ENCODE measurements at places on chromosomes 13 and 19.

- peaks cover 7% of the 10 kb centered on the region for H3K4me1 ChIP-seq
- H3K27me3 ChIP-seq, result no peaks in the 10 kb centered on the region
- no peak overlapping the region for H3K4me3 ChIP-seq
- DNase-seq, result peak; percentile 56
- no peaks in the 10 kb centered on the region for H3K36me3 ChIP-seq
- no peak overlapping the region for H3K27ac ChIP-seq
Observed at GRCh38 chr19:55305491-55305890, 19.6 kb downstream of the TMEM150B start.

DNA sequence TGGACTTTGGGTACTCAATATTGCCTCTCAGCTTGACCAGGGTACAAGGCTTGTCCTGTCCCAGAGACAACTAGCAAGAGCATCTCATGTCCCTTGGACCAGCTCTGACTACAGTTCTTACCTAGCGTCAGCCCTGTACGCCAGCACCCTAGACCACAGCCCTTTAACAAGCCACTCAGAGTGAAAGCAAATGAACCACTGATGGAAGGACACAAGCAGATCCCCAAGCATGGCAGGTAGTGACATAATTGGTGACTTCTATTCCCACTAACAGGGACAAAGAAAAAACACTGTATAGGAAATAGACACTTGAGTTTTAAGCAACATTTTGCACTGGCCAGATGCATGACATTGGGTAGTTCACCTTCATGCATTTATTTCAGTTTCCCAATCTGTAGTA, 8.8 kb upstream of the LRCH1 start:
- H3K27ac ChIP-seq, result no peak overlapping the region
- H3K4me1 ChIP-seq, result 0 out of 2 replicates have a peak, but pooled peaks cover 4% of the 10 kb centered on the region
- H3K4me3 ChIP-seq, result no peak overlapping the region
- no peaks in the 10 kb centered on the region for H3K36me3 ChIP-seq
- no peaks in the 10 kb centered on the region for H3K27me3 ChIP-seq
- DNase-seq, result no peak

DNA sequence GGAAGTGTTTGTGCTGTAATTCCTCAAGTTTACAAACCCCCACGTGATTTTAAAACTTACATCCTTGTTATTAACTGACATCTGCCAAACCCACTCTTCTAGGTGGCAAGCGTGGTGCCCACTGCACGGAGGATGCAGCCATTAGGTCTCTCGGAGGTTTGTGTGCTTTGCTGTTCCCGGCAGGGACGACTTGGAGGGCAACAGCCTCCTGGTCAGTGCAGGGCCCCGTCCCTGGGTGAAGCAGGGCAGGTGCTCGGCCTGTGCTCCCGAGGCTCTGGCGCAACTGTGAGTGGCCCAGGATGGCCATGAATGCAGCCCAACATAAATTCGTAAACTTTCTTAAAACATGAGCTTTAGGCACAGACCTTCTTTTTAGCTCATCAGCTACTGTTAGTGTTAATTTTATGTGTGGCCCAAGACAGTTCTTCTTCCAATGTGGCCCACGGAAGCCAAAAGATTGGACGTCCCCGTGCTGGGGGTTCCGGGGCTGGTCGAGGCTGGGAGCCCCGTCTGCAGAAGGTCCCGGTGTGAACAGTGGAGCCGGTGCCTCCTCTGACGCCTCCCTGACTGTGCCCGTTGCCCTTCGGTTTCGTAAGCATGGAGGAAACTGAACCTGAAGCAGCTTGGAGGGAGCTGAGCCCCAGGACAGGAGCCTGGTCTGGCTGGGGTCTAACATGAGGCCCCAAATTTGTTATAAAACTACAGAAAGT, 11.9 kb downstream of the GAS6 start:
- H3K4me3 ChIP-seq, result no peak overlapping the region
- no peaks in the 10 kb centered on the region for H3K27me3 ChIP-seq
- no peak overlapping the region for H3K27ac ChIP-seq
- peaks cover 32% of the 10 kb centered on the region for H3K4me1 ChIP-seq

- DNase-seq, result no peak
- no peaks in the 10 kb centered on the region for H3K36me3 ChIP-seq
- no peak within 1 kb of the TSS for H3K4me3 ChIP-seq
- peaks cover 8% of the 10 kb centered on the region for H3K27me3 ChIP-seq
- no peaks in the 10 kb centered on the region for H3K4me1 ChIP-seq
Observed at GRCh38 chr19:30371960-30372824, at the start of gene ZNF536. Gene ZNF536, plus strand, starts transcription at chr19:30372384. Its CDS starts 71,179 bp downstream, at chr19:30443563.

GRCh38 chr19:55546822-55547614, 1.7 kb upstream of the SBK3 start:
- no peaks in the 10 kb centered on the region for H3K27me3 ChIP-seq
- H3K4me3 ChIP-seq, result peak overlapping the region; percentile 38
- peak overlapping the region; percentile 80 for H3K27ac ChIP-seq
- H3K4me1 ChIP-seq, result peaks cover 43% of the 10 kb centered on the region
- DNase-seq, result peak; percentile 92

GRCh38 chr19:14337510-14337909, 43.7 kb upstream of the ADGRE5 start:
- no peak overlapping the region for H3K27ac ChIP-seq
- DNase-seq, result peak; percentile 72
- H3K4me3 ChIP-seq, result no peak overlapping the region
- peaks cover 3% of the 10 kb centered on the region for H3K4me1 ChIP-seq

DNA sequence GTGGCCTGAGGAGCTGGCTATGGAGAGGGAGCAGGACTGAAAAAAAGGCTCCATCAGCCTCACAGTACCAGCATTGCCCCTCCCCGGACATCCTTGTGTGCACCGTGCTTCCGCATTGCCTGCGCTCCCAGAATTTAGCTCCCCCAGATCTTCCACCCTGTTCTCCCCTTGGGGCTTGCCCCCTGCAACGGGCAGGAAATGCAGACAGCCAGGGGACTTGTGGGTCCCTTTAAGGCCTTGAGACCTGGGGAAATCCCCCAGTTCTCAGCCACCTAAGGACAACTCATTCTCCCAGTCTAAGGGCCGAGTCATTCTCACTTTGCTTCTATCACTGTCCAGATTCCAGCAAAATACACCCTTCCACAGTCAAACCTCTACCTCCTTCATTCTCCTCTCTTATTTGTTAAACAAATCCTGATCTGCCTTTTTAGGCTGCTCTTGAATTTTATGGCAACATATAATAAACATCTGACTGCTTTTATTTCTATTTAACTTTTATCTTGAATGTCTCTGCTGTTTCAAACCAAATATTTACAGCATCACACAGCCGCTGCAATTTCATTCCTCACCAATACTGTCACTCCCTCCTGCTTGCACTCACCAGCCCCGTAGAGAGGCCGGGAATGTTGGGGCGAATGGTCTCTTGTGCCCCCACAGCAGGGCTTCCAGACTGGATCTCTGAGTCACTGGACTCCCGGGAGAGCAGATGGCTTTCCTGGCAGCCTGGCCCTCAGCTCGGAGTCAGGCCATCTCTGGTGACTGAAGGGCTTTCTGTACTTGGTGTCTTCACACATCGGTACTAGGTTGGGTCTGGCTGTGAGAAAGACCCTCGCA, 221.9 kb downstream of the TSHZ3 start:
- H3K36me3 ChIP-seq, result no peaks in the 10 kb centered on the region
- peak; percentile 6 for DNase-seq
- peak overlapping the region; percentile 49 for H3K27ac ChIP-seq
- no peaks in the 10 kb centered on the region for H3K4me1 ChIP-seq
- H3K4me3 ChIP-seq, result no peak overlapping the region

GRCh38 chr13:76473552-76474134, 412.6 kb downstream of the KCTD12 start:
- H3K4me3 ChIP-seq, result no peak overlapping the region
- no peaks in the 10 kb centered on the region for H3K36me3 ChIP-seq
- no peak overlapping the region for H3K27ac ChIP-seq
- DNase-seq, result peak; percentile 79

DNA sequence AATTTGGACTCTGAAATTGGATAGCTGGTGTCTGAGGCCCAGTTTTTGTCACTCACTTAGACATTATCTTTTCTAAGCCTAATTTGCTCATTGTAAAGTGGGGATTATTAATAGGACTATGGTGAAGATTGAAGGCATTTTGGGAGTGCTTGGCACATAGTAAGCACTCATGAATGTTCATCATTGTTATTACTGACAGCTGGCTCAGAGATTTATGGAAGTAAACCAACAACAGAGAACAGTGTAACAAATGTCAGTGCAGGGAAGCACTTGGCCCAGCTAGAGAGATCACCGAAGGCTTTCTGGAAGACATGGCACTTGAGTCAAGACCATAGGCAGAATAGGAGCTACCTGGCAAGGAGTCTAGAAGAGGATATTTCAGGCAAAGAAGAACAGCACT, 92.3 kb downstream of the RFC3 start:
- H3K27ac ChIP-seq, result no peak overlapping the region
- H3K36me3 ChIP-seq, result no peaks in the 10 kb centered on the region
- H3K27me3 ChIP-seq, result no peaks in the 10 kb centered on the region
- DNase-seq, result no peak

GRCh38 chr19:6734096-6734696, 3.2 kb downstream of the GPR108 start:
- DNase-seq, result no peak
- H3K36me3 ChIP-seq, result no peaks in the 10 kb centered on the region
- no peaks in the 10 kb centered on the region for H3K27me3 ChIP-seq
- H3K4me3 ChIP-seq, result no peak overlapping the region

- no peaks in the 10 kb centered on the region for H3K36me3 ChIP-seq
- H3K4me3 ChIP-seq, result peak overlapping the region; percentile 77
- peak; percentile 66 for DNase-seq
- H3K27ac ChIP-seq, result peak overlapping the region; percentile 60
Observed at GRCh38 chr13:20127562-20128458, 33.0 kb downstream of the GJA3 start.

GRCh38 chr19:38655148-38655824, 7.8 kb downstream of the ACTN4 start:
- peaks cover 44% of the 10 kb centered on the region for H3K36me3 ChIP-seq
- no peak for DNase-seq
- peak overlapping the region; percentile 99 for H3K27ac ChIP-seq
- no peak overlapping the region for H3K4me3 ChIP-seq
- no peaks in the 10 kb centered on the region for H3K27me3 ChIP-seq

DNA sequence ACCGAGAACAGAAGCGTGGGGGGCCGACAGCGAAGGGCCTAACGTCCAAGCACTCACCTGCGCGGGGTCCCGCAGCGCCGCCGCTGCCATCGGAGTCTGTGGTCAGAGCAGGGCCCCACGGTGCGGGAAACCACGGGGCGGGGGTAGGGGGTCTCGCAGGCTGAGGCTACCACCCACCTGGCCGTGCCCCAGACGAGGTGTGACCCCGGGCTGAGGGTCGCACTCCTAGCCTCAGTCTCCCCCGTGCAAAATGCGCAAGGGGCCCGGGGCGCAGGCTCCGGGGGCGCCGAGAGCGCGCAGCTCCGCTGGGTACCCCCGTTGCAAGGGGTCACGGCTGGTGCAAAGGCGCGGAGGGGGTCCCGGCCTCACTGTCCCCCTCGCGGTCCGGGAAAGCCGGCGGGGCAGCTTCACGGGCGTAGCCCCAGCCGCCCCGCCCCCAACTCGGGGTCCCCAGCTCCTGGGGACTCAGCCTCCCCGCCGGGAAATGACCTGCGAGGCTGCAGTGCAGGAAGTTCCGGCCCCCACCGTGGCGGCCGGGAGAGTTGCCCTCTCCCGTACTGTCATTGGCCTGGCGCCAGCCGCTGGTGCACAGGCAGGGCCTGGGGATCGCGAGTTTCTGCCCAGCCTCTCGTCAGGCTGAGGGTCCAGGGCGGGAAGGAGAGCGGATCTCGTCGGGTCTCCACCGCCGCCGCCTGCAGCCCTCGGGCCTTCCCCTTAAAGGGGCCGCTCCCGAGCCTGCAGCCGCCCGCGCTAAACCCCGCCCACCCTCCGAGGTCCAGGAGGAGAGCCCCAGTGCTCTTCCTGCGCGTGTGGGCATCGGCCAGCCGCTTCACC, at the start of gene ZNF792:
Gene ZNF792, minus strand, starts transcription at position 657 of the 834 bp plus-strand sequence. Its CDS starts 567 bp downstream, at position 90.
- peaks cover 15% of the 10 kb centered on the region for H3K36me3 ChIP-seq
- H3K27me3 ChIP-seq, result no peaks in the 10 kb centered on the region
- H3K4me3 ChIP-seq, result peak within 1 kb of the TSS; percentile 85
- peaks cover 30% of the 10 kb centered on the region for H3K4me1 ChIP-seq
- H3K27ac ChIP-seq, result 0 out of 2 replicates have a peak within 1 kb of the TSS, but pooled peaks have one; percentile 56

DNA sequence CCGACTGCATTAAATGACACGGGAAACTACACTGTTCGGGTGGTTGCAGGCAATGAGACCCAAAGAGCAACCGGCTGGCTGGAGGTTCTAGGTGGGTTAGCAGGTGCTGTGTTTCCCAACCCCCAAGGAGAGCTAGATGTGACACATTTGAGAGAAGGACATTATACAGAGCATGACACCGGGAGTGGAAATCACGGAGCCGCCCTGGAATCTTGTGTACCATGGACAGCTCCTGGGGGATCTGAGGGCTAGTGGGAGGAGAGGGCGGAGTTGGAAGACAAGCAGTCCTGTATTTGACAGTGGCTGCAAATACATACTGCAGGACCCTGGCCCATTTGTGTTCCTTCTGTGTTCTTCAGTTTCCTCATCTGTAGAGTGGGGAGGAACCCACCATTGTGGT, 2.3 kb downstream of the CEACAM18 start:
- no peaks in the 10 kb centered on the region for H3K36me3 ChIP-seq
- H3K27ac ChIP-seq, result no peak overlapping the region
- DNase-seq, result peak; percentile 57

GRCh38 chr19:4042064-4042730, 24.5 kb downstream of the ZBTB7A start:
- DNase-seq, result no peak
- no peaks in the 10 kb centered on the region for H3K36me3 ChIP-seq
- H3K4me1 ChIP-seq, result 0 out of 2 replicates have a peak, but pooled peaks cover 3% of the 10 kb centered on the region
- H3K27ac ChIP-seq, result no peak overlapping the region
- no peak overlapping the region for H3K4me3 ChIP-seq

DNA sequence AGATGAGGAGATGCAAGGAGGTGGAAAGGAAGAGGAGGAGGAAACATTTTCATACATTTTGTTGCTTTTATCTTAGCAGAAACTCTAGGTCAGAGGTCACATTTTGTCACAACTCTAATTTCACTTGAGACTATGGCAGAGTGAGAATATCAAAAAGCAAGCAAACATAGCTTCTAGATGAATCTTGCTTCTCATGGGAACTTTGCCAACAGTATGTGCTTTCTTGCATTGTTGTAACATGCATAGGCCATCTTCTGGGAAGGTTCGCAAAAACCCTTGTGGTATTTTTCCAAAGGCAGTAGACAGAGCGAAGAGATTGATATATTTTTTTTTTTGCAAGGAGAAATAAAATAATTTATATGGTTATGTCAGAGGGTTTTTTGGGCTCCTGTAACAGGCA, 291.3 kb downstream of the MTUS2 start:
- H3K4me3 ChIP-seq, result no peak overlapping the region
- H3K36me3 ChIP-seq, result no peaks in the 10 kb centered on the region
- H3K4me1 ChIP-seq, result no peaks in the 10 kb centered on the region
- DNase-seq, result no peak
- no peaks in the 10 kb centered on the region for H3K27me3 ChIP-seq

- DNase-seq, result no peak
- H3K4me1 ChIP-seq, result no peaks in the 10 kb centered on the region
- H3K27ac ChIP-seq, result no peak overlapping the region
- H3K27me3 ChIP-seq, result no peaks in the 10 kb centered on the region
- peaks cover 15% of the 10 kb centered on the region for H3K36me3 ChIP-seq
- no peak overlapping the region for H3K4me3 ChIP-seq
Observed at GRCh38 chr13:72737033-72737432, 9.3 kb downstream of the BORA start.

- no peaks in the 10 kb centered on the region for H3K4me1 ChIP-seq
- no peak overlapping the region for H3K4me3 ChIP-seq
- H3K27ac ChIP-seq, result no peak overlapping the region
- no peaks in the 10 kb centered on the region for H3K27me3 ChIP-seq
- H3K36me3 ChIP-seq, result peaks cover 27% of the 10 kb centered on the region
Observed at GRCh38 chr19:2847507-2847906, 6.2 kb downstream of the ZNF555 start.

- no peak overlapping the region for H3K4me3 ChIP-seq
- H3K4me1 ChIP-seq, result peaks cover 35% of the 10 kb centered on the region
- no peaks in the 10 kb centered on the region for H3K27me3 ChIP-seq
- no peak for DNase-seq
- H3K27ac ChIP-seq, result no peak overlapping the region
Observed at GRCh38 chr19:6018786-6019185, 40.8 kb upstream of the RANBP3 start.
